ENCODE measurements at places on chromosomes 6 and 20.

- no peak for DNase-seq
These were observed 14.1 kb downstream of the DAAM2 start for GRCh38 chr6:39806278-39806677.

- DNase-seq: no peak
These were observed 3.7 kb upstream of the MMP9 start for GRCh38 chr20:46004889-46005473.

DNA sequence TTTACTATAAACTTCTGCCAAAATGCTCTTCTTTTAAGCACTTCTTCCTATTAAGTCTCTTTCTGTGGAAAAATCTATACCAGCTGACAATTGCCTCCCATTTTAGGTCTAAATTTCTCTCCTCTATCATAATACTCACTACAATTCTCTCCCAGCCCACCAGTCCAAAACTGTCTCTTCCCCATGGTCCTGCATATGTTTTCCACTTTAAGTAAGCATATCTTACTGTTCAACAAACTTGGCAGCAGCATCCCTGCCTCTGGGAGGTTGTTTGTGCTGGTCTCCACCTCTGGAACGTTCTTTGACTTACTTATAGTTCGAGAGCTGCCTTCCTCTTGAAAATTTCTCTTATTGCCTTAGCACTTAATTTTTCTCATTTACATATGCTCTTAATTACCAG, 180.5 kb downstream of the COL12A1 start:
- no peak for DNase-seq

GRCh38 chr6:47741807-47742206, 40.0 kb upstream of the OPN5 start:
- DNase-seq: no peak

DNA sequence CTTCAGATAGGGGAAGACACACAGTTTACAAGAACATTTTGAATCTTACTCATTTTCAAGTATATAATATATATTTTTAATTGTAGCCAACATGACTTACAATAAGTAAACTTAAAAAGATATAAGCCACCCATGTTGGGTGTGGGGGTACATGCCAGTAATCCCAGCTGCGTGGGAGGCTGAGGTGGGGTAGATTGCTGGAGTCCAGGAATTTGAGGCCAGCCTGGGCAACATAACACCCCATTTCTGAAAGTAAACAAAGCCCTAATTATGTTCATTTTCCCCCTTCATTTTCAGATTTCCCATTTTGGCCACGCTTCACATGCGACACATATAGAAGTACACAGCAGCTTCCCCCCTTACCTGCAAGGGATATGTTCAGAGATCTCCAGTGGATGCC, 30.5 kb downstream of the SERPINB6 start:
- no peak for DNase-seq

DNA sequence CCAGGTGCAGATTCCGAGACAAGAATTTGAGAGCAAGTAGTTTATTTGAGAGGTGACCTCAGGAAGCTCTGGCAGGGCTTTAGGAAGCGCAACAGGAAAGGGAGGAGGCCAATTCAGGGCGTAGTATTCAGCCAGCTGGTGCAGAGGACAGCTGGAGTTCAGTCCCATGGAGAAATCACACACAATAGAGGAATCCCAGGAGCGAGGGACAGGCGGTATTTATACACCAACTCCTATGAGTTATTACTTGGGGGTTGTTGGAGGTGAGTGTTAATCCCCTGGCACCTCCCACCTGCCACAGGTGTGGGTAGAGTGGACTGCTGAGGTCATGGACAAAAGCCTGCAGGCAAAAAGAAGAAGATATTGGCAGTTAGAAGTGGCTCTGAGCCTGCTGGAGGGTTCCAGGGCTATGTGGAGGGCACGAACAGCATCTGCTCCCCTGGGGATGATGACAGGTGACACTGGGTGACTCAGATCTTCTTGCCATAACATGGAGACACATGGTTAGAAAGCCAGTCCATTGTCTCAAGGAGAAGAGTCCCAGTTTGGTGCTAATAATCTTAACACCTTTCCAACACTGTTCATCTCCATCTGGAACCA, 13.9 kb upstream of the SULF2 start:
- no peak for DNase-seq

DNA sequence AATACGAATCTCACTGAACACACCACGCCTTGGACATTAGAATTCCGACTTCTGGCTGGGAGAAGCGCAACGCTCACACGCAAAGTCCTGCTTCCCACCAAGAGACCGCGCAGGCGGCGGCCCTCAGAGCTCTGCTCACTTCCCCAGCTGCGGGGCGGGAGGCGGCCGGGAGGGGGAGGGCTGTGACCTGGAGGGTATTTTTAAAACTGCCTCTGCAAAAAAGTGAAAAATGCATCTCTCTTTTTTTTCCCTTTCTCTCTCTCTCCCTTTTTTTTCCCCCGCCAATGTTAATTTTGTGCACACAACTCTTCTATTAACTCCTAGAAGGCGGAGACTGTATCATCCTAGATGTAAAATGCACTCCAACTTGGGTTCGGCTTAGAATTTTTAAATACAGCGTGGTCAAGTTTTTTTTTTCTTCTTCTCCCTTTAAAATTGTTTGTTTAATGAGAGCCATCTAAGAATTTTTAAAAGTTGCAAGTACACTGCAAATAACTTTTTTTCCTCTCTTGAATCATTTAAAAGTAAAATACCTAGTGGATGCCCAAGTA, 66.4 kb downstream of the STX11 start:
- no peak for DNase-seq

DNA sequence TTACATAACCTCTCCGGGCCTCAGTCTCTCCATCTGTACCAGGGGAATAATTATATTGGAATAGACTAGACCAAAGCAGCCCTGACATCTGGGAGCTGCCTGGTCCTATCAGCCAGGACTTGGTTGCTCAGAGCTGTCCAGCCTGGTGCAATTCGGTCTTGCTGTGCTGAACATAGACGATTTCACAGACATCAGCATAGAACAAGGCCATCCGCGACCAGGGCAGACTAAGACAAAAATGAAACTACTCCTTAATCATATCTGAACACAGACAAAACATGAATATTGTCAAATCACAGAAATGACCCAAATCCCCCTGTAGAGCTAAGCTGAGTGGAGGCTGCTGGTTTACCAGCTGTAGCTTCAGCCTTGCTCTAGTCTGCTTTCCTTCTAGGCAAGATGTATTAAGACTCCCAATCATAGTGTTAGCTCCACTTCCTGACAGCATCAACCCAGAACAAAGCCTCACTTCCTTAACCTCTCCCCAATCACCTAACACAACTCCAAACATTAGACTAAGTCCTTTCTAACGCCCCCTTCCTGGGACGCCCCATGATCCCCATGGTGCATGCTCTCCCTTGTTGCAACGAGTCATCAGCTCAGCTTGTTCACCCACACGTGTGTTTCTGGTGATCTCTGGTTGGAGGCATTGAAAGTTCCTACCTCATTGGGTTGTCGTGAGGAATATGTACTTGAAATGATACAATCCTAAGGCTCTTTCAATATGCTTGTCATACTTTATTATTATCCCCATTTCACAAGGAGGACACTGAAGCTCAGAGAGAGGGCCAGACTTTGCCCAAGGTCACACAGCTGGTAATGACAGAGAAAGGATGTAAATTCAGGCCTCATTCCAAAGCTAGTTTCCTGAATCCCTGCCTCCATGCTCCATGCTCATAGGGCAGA, 3.5 kb upstream of the MAPK13 start:
- no peak for DNase-seq

DNA sequence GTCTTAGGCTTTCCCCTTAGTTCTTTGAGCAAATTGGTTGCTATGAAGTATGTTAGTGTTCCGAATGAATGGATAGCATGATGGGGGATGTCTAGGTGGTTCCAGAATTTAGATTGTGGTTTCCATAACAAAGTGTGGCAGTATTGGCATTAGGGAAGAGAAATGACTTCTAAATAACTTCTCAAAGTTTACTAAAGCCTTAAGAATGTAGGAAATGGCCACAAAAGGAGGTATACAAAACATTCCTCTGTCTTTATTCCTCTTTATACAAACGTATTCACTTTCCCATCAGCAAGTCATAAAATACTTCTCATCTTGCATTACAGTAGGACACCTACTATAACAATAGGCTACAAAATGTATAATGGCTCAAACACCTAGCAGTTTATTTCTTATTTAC, 279.6 kb downstream of the ESR1 start:
- DNase-seq: no peak

GRCh38 chr20:25860531-25861150, 164.0 kb upstream of the ZNF337 start:
- DNase-seq: no peak

- no peak for DNase-seq
These were observed 399.9 kb upstream of the MARCKS start for GRCh38 chr6:113457198-113457597.

- no peak for DNase-seq
These were observed 198.5 kb downstream of the C6orf118 start for GRCh38 chr6:165110860-165111259.

- no peak for DNase-seq
These were observed 654.6 kb downstream of the KIF16B start for GRCh38 chr20:15918631-15919030.

DNA sequence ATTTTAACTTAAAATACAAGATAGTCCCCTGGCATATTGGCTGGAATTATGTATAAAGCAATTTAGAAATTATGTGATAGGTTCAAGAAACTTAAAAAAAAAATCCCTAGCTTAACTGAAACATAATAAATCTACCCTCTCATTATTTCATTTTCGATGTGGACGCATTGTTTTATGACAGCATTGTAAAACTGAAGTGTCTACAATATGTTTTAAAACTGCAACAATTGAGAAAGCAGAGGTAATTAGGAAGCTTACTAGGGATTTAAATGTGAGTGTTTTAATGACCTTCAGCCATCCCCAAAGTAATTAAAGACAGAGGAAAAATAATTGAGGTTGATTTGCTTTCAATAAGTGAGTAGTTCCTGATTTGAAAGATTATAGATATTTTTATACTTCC, 776.0 kb downstream of the TBC1D32 start:
- no peak for DNase-seq

GRCh38 chr6:134714113-134714512, 235.8 kb downstream of the ALDH8A1 start:
- DNase-seq: no peak

GRCh38 chr6:52640170-52640569, 30.7 kb upstream of the TMEM14A start:
- DNase-seq: no peak

DNA sequence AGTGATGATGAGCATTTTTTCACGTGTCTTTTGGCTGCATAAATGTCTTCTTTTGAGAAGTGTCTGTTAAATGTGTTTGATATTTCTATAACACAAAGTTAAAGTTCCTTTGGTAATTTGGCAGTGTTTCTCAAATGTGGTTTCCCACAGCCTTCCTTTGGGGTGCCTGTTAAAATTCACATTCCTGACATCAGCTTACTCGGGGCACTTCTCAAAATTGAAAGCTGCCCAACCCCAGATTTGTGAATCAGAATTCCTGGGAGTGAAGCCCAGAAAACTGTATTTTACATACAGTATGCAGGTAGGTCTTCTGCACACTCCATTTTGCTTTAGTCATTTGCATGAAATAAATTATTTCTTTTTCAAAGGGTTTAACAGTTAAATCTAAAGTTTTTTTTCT, 207.9 kb downstream of the GMPR start:
- DNase-seq: no peak

- no peak for DNase-seq
These were observed 188.2 kb downstream of the FNDC1 start for GRCh38 chr6:159357211-159357915.

DNA sequence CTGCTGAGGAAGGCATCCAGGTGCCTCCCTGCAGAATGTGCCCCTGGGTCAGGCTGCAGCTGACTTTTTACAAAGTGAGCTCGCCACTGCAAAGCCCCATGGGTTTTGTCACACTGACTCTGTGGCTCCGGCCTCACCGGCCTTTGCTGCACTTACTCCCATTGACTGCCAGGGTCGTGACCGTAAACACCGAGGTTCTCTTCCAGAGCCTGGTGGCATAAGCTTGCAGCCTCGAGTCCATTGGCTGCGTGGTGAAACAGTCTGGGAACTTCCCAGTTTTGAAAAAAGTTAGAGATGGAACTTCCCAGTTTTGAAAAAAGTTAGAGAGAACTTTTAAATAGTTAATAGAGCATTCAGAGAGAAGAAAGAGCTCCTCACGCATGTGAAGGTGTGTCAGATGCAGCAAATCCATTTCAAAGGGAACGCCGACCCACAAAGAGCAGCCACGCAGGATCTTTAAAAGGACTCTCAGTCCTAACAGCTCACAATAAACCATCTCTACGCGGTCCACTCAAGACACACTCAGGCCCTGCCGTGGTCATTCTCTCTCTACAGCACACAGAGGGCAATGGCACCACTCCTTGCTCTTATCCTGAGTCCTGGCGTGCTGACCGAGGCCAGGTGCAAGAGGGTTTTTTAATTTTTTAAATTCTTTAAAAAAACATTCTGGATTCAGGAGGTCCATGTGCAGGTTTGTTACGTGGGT, 12.8 kb downstream of the RAMACL start:
- no peak for DNase-seq

DNA sequence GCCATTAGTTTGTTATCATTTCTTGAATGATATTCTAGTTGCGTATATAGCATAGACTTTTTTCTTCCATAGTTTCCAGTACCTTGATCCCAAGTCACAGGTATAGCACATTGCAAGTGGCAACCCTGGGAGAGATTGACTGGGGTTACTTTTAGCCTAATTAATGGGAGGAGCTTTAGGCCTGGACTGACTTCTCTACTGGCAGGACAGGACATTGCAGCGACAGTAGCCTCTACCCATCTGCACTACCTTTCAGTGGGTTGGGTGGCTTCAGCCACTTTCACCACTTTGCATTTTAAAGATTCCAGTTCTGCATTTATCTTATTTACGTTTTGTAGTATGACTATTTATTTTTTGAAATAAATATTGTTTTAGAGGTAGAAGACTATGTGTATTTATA, 320.3 kb downstream of the RIMS1 start:
- DNase-seq: no peak

DNA sequence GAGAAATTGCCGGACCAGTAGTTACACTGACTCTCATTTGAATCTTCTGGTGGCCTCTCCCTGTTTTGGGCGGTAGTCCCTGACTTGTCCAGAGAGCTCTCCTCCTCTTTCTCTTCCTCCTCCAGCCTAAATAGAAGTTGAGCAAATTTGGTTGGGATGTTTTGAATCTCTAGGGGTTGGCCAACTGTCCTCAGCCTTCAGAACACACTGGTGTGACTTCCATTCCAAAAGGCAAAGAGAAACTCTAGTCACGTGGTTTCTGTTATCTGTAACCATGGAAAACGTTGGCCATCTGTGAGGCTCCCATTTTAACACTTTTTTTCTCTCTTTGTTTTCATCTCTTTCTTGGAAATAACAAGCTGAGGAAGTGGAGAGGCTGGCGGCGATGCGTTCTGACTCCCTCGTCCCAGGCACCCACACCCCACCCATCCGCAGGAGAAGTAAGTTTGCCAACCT, 275.3 kb downstream of the TBC1D7 start:
- DNase-seq: no peak

- DNase-seq: no peak
These were observed 114.4 kb downstream of the SOD2 start for GRCh38 chr6:159578629-159579028.

DNA sequence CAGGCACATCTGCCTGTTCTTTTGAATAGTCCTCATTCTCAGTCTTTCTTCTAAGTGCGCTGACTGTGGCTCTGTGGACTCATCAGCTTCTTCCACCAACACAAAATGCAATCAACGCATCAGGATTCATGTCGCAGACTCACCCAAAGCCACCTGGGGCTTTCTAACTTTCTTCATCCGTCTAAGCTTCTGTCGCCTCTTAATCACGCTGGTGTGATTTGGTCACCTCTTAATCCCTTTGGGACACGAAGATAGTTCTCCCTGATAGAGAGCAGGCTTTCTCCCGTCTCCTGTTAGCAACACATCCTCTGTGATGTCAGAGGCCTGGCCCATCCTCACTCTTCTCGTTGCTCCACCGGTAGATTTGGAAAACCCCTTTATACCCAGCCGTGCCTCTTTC, 78.0 kb upstream of the FOXQ1 start:
- no peak for DNase-seq

Measured in effector CD4-positive, alpha-beta T cell (primary cell).